ENCODE measurements at places on chromosomes 13 and 19. TPM values are rescaled to one million over a fixed set of nuclear protein-coding genes. Genes with fewer than 3 reads are reported as not detected.

DNA sequence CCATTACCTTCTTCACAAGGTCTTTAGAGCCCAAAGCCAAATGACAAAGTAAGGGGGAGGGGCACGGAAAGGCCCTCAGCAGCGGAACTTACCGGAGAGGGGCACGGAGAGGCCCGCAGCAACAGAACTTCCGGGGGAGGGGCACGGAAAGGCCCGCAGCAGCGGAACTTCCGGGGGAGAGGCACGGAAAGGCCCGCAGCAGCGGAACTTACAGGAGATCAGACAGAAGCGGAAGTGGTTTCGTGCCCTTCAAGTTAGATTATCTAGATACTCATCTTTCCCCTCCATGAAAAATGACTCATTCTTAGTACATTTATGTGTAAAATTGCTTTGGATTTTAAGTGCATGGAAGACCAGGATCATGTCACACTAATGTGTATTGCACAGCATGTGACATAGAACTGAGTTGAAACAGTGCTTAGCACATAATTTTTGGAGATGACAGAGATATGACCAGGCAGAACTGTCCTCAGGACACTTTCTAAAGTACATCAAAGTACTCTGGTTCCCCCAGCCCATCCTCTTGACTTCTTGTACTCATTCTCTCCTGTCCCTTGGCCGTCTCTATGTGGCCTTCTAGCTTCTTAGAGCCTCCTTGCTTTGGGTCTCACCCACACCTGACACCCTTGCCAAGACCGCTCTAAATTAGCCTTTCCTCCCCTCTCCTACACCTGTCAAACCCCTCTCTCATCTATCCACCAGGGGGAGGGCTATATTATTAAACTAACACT lies 25.7 kb upstream of the TPTE2 start:
- DNase-seq = peak; percentile 55
- H3K4me3 ChIP-seq = no peak overlapping the region
- H3K27ac ChIP-seq = no peak overlapping the region
- peaks cover 4% of the 10 kb centered on the region for H3K4me1 ChIP-seq

The CYP4F8 gene
- not detected for total RNA-seq

- peaks cover 36% of the 10 kb centered on the region for H3K36me3 ChIP-seq
- H3K27ac ChIP-seq = peak within 1 kb of the TSS; percentile 99
- peak within 1 kb of the TSS; percentile 79 for H3K4me3 ChIP-seq
- no peaks in the 10 kb centered on the region for H3K27me3 ChIP-seq
- peaks cover 26% of the 10 kb centered on the region for H3K4me1 ChIP-seq
Measured at GRCh38 chr19:58543826-58544590, at the start of gene TRIM28. Gene TRIM28, plus strand, starts transcription at chr19:58544064. Its CDS starts 694 bp downstream, at chr19:58544758.

DNA sequence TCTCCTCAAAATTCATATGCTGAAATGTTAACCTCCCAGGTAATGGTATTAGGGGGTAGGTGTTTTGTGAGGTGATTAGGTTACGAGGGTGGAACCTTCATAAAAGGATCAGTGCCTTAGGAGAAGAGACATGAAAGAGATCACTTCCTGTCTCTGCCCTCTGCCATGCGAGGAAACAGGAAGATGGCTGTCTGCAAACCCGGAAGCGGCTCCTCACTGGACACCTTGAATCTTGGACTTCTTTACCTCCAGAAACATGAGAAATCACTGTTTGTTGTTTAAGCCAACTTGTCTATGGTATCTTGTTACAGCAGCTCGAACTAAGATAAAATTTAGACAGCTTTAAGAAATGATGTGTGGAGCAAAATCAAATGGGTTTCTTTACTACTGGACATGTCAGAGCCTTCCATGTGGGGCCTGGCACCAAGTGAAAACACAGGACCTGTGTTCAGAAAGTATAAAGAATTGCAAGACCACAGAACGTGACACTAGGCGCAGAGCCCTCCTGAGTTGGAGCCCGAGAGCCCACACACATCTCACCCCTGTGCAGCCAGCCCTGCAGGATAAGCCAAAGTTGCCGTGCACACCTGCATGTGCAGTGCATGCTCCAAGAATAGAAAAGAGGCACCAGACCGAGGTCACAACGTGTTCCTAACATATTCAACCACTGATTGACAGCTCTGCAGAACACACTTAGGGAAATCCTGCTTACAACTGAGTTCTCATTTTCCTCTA lies 112.5 kb upstream of the UQCRFS1 start:
- H3K36me3 ChIP-seq = no peaks in the 10 kb centered on the region
- H3K27me3 ChIP-seq = no peaks in the 10 kb centered on the region
- no peak for DNase-seq
- no peaks in the 10 kb centered on the region for H3K4me1 ChIP-seq

DNA sequence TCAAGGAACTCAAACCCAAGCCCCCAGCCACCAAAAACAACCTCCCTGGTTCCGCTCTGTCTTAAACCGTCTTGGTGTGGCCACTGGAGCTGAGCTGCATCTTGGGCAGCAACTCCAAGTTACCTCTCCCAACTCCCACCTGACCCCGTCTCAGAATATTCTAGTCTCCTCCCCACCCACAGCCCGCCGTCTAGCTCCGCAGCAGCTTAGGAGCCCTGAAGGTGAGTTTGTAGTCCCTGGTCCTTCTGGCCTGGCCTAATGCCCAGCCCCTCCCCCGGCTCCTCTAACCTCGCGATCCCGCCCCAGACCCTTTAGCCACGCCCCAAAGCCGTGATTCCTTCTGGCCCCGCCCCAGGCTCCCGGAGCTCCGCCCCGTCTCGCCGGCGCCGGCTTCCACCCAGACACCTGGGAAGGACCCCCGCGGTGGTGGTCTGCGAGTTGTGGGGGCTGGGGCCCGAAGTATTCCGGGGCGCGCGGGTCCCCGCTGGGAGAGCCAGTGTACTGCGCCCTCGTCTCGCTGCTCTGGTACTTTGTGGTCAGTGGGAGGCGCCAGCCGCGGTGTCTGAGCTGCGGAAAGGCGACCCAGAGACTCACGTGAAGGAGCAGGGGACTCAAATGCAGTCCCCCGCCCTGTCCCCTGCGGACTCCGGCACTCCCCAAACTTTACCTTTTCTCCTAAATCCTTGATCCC lies 2.5 kb upstream of the LHB start:
- peak; percentile 92 for DNase-seq
- H3K27ac ChIP-seq = no peak overlapping the region
- H3K27me3 ChIP-seq = peaks cover 7% of the 10 kb centered on the region
- H3K36me3 ChIP-seq = peaks cover 12% of the 10 kb centered on the region
- H3K4me1 ChIP-seq = peaks cover 21% of the 10 kb centered on the region

GRCh38 chr19:49506575-49507105 lies 5.8 kb upstream of the FCGRT start:
- H3K4me3 ChIP-seq = no peak overlapping the region
- no peaks in the 10 kb centered on the region for H3K27me3 ChIP-seq
- DNase-seq = peak; percentile 75

The SERPINE3 gene
- total RNA-seq = not detected

DNA sequence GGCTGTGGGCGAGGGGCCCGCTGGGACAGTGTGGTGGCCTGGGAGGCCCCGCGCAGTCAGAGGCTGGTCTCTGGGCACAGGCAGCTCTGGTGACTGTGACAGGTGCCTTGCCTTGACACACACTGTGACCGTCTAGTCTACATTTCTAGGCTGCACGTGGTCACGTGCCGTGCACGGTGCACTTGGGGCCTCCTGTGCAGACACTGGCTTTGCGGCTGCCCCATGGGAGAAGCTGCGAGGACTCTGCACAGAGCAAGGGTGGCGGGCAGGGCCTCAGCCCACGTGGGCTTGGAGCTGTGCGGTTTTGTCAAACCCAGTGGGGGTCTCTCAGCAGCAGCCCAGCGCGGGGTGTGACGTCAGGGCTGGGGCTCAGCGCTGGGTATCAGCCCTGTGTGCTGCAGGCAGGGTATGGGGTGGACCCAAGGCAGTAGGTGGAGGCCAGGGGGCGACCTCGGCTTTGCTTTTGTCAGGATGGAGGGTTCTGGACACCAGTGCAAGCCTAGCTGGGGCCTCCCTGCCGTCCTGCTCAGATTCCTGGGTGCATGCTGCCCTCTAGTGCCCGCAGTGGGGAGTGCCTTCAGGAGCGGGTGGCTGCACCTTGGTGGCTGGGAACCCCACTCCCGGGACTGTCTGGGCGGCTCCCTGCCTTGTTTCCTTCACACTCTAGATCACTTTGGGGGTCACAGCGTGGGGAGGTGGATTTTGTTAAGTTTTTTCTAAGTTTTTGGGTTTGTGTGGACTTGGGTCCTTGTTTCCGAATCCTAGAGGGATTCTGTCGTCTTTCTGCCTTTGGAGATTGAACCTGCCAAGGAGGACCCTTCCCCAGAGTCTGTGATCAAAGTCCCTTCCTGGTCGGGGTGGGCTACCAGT lies 62.6 kb downstream of the KDM4B start:
- no peak overlapping the region for H3K4me3 ChIP-seq
- H3K27me3 ChIP-seq = no peaks in the 10 kb centered on the region
- peaks cover 30% of the 10 kb centered on the region for H3K36me3 ChIP-seq
- H3K27ac ChIP-seq = no peak overlapping the region

DNA sequence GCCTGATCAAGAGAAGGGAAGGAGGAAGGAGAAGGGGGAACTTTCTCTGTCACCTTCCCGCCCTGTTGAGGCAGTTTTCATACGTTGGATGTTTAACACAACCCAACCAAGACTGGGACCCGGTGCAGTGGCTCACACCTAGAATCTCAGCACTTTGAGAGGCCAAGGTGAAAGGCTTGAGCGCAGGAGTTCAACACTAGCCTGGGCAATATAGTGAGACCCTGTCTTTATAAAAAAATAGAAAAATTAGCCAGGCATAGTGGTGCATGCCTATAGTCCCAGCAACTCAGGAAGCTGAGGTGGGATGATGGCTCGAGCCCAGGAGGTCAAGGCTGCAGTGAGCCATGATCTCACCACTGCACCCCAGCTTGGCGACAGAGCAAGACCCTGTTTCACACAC lies 59.4 kb upstream of the PEG3 start:
- no peaks in the 10 kb centered on the region for H3K36me3 ChIP-seq
- no peak overlapping the region for H3K27ac ChIP-seq
- no peak for DNase-seq
- no peaks in the 10 kb centered on the region for H3K27me3 ChIP-seq
- H3K4me3 ChIP-seq = no peak overlapping the region
- H3K4me1 ChIP-seq = no peaks in the 10 kb centered on the region

- H3K36me3 ChIP-seq = no peaks in the 10 kb centered on the region
- peak; percentile 73 for DNase-seq
- peaks cover 7% of the 10 kb centered on the region for H3K4me1 ChIP-seq
- H3K27ac ChIP-seq = no peak overlapping the region
- H3K27me3 ChIP-seq = no peaks in the 10 kb centered on the region
- H3K4me3 ChIP-seq = peak overlapping the region; percentile 36
Measured at GRCh38 chr13:66994097-66994496, 236.0 kb downstream of the PCDH9 start.

DNA sequence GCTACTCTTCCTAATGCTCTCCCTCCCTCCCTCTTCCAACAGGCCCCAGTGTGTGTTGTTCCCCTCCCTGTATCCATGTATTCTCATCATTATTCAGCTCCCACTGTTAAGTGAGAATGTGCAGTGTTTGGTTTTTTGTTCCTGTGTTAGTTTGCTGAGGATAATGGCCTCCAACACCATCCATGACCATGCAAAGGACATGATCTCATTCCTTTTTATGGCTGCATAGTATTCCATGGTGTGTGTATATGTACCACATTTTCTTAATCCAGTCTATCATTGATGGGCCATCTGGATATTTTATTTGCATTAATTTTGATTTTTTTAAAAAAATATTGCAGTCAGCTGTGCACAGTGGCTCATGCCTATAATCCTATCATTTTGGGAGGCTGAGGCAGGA lies 15.8 kb upstream of the ZNRF4 start:
- no peaks in the 10 kb centered on the region for H3K4me1 ChIP-seq
- DNase-seq = no peak
- H3K4me3 ChIP-seq = no peak overlapping the region
- no peak overlapping the region for H3K27ac ChIP-seq
- H3K36me3 ChIP-seq = no peaks in the 10 kb centered on the region

- H3K4me1 ChIP-seq = no peaks in the 10 kb centered on the region
- no peaks in the 10 kb centered on the region for H3K36me3 ChIP-seq
- H3K4me3 ChIP-seq = no peak overlapping the region
- no peaks in the 10 kb centered on the region for H3K27me3 ChIP-seq
- no peak for DNase-seq
Measured at GRCh38 chr13:67140006-67140405, 90.1 kb downstream of the PCDH9 start.

DNA sequence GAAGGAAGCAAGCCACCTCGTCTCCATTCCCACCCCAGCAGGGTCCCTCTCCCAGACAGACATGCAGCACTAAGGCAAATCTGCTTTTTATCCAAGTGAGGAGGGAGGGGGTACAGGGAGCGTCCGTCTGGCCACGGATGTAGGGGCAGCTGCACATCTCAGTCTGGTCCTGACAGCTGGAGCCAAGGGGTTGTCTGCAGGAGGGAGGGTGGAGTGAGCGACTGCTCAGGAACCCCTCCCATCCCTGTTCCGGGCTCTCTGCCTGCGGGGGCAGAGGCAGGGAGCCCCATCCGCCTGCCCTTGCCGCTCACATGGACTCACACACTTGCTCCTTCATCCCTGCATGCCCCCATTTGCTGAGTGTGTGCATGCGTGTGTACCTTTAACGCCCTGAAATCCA lies 2.5 kb downstream of the TMEM190 start:
- no peak overlapping the region for H3K4me3 ChIP-seq
- no peaks in the 10 kb centered on the region for H3K36me3 ChIP-seq
- peaks cover 22% of the 10 kb centered on the region for H3K27me3 ChIP-seq
- peaks cover 12% of the 10 kb centered on the region for H3K4me1 ChIP-seq
- no peak for DNase-seq

- H3K27ac ChIP-seq = no peak overlapping the region
- no peaks in the 10 kb centered on the region for H3K36me3 ChIP-seq
- no peak overlapping the region for H3K4me3 ChIP-seq
- no peak for DNase-seq
- peaks cover 4% of the 10 kb centered on the region for H3K27me3 ChIP-seq
Measured at GRCh38 chr13:27406178-27406939, 18.1 kb upstream of the GTF3A start.

- H3K27ac ChIP-seq = no peak overlapping the region
- H3K4me3 ChIP-seq = no peak overlapping the region
- no peaks in the 10 kb centered on the region for H3K36me3 ChIP-seq
- H3K27me3 ChIP-seq = no peaks in the 10 kb centered on the region
- peaks cover 16% of the 10 kb centered on the region for H3K4me1 ChIP-seq
Measured at GRCh38 chr19:18712981-18713380, 29.5 kb downstream of the CRTC1 start.

- no peak overlapping the region for H3K4me3 ChIP-seq
- peak; percentile 77 for DNase-seq
- H3K27ac ChIP-seq = peak overlapping the region; percentile 41
Measured at GRCh38 chr13:112746044-112746443, 56.2 kb downstream of the ATP11A start.

The FGF14 gene
- 5.0 TPM for total RNA-seq

GRCh38 chr13:44884076-44884729 lies 105.1 kb downstream of the NUFIP1 start:
- no peak for DNase-seq
- H3K4me3 ChIP-seq = no peak overlapping the region
- H3K4me1 ChIP-seq = no peaks in the 10 kb centered on the region
- no peaks in the 10 kb centered on the region for H3K27me3 ChIP-seq

The LRRC63 gene
- total RNA-seq = 1.7 TPM

- peaks cover 6% of the 10 kb centered on the region for H3K4me1 ChIP-seq
- no peaks in the 10 kb centered on the region for H3K36me3 ChIP-seq
- H3K27me3 ChIP-seq = peaks cover 45% of the 10 kb centered on the region
- peak overlapping the region; percentile 50 for H3K4me3 ChIP-seq
- DNase-seq = no peak
- no peak overlapping the region for H3K27ac ChIP-seq
Measured at GRCh38 chr19:3274942-3275582, 50.6 kb downstream of the CELF5 start.
